CD4-positive, alpha-beta T cell treated with Interleukin-10 for 1 hour (primary cell): ENCODE measurements at places on chromosomes 1 and 21.

GRCh38 chr1:85504417-85504816 lies 39.5 kb upstream of the DDAH1 start:
- no peak for DNase-seq

GRCh38 chr1:223030871-223031400 lies 112.1 kb downstream of the TLR5 start:
- no peak for DNase-seq

GRCh38 chr1:24235921-24236788 lies 49.1 kb upstream of the IFNLR1 start:
- DNase-seq: no peak

GRCh38 chr1:162970021-162970420 lies 99.1 kb upstream of the RGS4 start:
- DNase-seq: no peak

DNA sequence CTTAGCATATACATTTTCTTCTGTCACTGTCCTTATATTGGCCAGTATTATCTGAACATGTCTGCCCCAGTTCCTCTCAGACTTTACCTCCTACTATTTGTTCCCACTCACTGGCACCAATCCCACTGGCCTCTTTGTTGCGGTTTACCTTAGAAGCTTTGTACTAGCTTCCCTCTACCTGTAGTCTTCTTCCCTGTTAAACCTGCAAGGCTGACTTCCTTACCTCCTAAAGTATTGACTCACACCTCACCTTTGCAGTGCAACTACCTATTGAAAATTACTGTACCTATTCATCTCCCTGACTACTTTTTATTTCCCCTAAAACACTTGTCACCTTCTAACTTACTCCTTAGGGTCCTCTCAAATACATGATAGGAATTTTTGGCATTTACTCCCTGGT lies 111.1 kb downstream of the CLEC20A start:
- DNase-seq: no peak

- DNase-seq: no peak
Observed at GRCh38 chr21:16815243-16815642, 697.6 kb upstream of the CXADR start.

GRCh38 chr1:208709981-208710380 lies 465.8 kb upstream of the PLXNA2 start:
- no peak for DNase-seq

- DNase-seq: no peak
Observed at GRCh38 chr1:61170328-61171238, 88.2 kb downstream of the NFIA start.

DNA sequence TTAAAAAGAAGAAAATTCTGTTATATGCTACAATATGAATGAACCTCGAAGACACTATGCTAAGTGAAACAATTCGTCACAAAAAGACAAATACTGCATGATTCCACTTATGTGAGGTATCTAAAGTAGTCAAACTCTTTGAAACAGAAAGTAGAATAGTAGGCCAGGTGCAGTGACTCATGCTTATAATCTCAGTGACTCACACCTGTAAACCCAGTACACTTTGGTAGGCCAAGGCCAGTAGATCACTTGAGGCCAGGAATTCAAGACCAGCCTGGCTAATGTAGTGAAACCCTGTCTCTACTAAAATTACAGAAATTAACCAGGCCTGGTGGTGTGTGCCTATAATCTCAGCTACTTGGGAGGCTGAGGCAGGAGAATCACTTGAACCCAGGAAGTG lies 25.7 kb downstream of the EPHA10 start:
- no peak for DNase-seq

DNA sequence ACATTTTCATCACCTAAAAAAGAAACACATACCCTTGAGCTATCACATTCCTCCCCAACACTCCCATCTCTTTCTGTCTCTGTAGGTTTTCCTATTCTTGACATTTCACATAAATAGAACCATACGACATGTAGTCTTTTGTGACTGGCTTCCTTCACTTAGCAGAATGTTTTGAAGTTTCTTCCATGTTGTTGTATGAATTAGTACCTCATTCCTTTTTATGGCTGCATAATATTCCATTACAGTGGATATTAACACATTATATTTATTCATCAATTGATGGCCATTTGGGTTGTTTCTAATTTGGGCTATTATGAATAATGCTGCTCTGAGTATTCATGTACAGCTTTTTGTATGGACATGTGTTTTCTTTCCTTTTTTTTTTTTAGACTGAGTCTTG lies 11.8 kb downstream of the WDTC1 start:
- no peak for DNase-seq

DNA sequence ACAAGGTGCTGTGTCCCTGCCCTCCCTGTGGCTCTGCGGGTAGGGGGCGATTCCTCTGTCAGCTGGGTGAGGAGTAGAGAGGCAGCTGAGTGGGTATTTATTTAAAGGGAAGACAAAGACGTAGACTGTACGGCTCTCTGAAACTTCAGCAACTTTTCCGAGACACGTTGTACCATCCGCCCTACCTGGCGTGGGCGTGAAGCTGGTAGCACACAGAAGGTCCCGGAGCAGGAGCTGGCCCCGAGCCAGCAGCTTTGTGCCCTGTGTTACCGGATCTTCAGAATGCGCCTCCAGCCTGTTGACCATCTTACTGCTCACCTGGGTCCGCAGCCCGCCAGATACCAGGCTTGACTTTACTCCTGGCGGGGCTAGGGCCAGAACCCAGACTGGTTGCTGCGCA lies 34.9 kb downstream of the PRKCZ start:
- DNase-seq: no peak

DNA sequence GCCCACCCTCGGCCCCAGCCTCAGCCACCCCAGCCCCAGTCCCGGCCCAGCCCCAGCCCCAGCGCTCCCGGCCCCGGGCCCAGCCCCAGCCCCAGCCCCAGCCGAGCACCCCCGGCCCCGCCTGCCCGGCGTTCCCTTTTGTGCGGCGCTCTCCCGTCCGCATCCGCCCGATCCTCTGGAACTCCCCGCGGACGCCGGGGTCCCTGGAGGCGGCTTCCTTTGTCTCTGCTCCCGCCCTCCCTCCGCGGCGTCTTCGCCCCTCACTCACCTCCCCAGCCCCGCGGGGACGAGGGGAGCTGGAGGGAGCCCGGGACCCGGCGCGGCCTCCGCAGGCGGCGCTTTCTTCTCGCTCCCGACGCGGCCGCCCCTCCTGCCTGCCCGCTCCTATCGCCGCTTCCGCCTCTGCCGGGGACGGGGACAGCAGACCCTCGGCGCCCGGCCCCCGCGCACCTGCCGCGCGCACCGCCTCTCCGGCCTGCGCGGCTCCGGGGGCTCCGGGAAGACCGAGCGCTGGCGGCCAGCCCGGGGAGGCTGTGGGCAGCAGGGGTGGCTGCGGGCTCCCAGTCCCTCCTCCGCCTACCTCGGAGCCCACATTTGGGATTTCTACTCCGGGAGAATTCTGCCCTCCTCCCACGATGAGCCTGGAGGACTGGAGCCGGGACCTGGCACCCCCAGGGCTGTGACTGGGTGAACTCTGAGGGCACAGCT lies 14.0 kb downstream of the AGRN start:
- DNase-seq: no peak

DNA sequence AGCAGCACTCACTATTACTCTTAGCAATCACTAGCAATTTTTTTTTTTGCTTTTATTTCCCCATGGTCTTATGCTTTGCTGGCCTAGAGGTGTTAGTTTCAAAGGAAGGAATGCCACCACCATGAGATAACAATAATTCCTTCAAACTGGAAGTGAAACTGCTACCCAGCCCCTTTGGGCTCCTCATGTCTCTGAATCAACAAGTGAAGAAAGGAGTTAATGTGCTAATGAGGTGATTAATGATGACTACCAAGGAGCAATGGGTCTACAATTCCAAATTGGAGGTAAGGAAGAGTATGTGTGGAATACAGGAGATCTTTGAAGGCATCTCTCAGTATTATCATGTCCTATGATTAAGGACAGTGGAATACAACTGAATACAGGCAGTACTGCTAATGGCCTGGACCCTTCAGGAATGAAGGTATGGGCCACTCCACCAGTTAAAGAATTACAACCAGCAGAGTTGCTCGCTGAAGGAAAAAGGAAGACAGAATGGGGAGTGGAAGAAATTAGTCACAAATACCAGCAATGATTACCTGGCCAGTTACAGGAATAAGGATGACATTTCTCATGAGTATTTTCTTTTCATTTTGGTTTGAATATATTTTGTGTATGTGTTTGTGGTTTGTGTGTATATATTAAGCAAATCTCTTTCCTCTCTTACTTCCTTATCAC lies 652.9 kb downstream of the ADGRL2 start:
- DNase-seq: no peak

GRCh38 chr1:203076031-203076511 lies 9.7 kb downstream of the MYOG start:
- DNase-seq: no peak

DNA sequence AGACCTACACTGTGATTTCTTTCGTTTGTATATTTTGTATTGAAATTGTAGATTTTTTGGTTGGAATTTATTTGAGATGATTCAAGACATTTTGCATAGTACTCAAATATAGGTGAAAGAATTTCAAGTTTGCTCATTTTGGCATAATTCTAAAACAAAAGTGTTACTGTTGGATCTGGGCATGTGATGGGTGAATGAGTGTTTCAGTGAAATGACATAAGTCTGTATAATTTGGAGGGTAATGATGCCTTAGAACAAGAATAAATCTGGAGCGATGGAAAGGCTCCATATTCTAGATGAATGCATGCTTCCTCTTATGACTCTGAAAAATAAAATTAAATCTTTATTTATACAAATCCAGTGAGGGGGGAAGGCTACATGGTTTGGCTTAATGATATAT lies 41.0 kb downstream of the NFIA start:
- no peak for DNase-seq

- no peak for DNase-seq
Observed at GRCh38 chr21:45481977-45482898, 60.0 kb downstream of the SLC19A1 start.

DNA sequence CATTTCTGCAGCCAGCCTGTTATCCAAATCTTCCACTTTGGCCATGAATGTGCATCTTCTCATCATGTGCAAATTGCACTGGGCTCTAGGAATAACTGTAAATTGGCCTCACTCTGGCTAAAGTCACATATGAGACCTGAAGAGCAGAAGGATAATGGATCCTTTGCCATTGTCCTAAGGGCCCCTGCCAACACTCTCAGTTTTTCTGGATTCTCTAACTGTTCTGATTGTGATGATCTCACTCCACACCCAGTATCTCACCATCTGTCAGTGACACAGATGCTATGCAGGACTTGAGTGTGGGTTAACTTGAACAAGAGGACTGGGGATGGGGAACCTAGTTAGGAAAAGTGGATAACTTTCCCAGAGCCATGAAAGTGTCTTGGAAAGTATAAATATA lies 8.5 kb upstream of the FYB2 start:
- DNase-seq: no peak

DNA sequence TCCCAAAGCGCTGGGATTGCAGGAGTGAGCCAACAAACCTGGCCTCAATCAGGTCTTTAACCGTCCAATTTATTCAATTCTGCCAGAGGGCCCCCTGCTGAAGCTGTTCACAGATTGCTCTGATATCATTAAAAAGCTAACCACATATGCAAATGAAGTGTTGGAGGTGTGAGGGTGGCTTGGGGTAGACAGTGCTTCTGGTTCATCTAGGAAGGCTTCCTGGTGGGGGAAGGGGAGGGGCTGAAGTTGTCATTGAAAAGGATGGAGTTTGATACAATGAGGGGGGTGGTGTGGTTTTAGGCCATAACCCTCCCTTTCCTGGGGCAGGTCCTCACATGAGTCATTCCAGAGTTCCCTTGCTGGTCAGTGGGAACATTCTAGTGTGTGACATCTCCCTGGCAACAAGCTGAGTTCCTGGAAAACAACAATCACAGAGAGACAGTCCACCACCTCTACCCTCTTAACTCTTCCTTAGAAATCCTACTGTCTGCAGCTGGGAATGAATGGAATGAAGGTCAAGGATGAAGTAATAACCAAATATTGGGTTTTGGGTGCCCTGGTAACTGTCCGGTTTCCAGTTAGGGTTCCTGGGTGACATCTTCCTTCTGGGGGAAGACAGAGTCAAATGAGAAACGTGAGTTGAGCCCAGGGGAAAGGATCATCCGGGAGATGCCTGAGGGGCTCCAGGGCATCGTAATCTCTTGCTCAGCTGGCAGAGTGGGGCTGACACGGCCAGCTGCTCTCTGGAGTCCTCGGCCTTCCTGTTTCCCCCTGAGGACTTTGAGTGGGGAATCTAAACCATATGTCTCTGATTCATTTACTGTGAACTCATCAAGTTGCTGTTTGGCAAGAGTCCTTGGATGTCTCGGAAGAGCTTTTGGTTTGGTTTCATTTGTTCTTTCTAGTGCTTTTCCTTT lies 32.2 kb downstream of the BATF3 start:
- DNase-seq: peak; percentile 25

DNA sequence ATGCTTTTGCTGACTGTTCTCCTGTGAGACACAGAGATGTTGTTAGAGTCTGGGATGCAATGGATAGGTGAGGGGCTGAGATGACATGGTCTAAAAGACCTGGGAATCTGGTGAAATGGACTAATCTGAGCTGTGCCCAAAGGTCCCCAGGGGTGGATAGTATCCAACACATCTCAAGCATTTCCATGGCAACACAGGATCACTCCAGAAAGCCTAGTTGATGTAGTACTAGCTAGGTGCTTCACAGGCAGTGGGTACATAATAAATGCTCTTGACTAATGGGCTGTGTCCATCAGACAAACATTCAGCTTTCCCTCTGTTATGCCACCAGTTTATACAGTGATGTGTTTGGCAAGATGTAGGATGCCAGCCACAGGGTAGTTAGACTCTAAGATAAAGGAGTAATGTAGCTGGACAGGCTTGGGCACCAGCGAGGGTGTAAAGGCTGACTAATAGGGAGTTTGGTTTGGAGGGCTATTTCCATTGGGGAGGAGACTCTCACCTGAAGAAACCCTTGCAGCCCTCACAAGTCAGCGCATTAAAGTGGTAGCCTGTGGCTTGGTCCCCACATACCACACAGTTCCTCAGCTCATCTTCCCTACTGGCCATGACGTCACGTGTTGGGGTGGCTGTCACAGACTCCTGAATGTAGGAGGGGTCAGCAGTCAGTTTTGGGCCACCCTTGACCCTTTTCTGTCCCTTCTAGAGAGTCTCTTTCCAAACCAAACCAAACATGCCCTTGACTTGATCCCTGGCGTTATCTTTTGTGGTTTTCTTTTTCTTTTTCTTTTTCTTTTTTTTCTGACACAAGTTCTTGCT lies 1.8 kb downstream of the NR1I3 start:
- DNase-seq: no peak

DNA sequence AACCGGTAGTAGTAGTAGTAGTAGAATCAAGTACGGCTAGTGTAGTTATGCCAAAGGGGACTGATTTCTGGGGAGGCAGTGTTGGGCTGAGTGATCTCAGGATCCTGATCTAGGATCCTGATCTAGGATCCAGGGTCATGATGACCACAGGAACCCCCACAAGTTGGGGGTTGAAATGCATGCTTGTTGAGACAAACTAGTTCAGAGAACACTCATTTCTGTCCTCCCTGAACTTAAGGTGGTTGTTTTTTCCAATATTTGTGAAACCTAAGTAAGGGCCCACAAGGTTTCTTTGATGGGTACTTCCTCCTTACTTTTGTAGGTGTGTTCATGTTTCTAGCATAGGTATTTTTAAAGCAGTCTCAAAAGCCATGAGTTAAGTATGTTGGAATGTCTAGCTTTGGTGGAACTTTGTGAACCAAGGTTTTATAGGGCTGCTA lies 33.9 kb upstream of the PDC start:
- DNase-seq: no peak
